Heart left ventricle (tissue), 16 donors: ENCODE measurements at places on chromosomes 6 and 20. TPM values are rescaled to one million over a fixed set of nuclear protein-coding genes. Genes with fewer than 3 reads are reported as not detected.

Gene FBXO30
- total RNA-seq = 9.0 TPM

Gene PDRG1
- total RNA-seq = 10.7 TPM

GRCh38 chr20:10504994-10505730 is 70.1 kb downstream of the SLX4IP start:
- no peaks in the 10 kb centered on the region for H3K36me3 ChIP-seq
- no peaks in the 10 kb centered on the region for H3K27me3 ChIP-seq
- H3K4me3 ChIP-seq = no peak overlapping the region
- H3K27ac ChIP-seq = peak overlapping the region; percentile 26

DNA sequence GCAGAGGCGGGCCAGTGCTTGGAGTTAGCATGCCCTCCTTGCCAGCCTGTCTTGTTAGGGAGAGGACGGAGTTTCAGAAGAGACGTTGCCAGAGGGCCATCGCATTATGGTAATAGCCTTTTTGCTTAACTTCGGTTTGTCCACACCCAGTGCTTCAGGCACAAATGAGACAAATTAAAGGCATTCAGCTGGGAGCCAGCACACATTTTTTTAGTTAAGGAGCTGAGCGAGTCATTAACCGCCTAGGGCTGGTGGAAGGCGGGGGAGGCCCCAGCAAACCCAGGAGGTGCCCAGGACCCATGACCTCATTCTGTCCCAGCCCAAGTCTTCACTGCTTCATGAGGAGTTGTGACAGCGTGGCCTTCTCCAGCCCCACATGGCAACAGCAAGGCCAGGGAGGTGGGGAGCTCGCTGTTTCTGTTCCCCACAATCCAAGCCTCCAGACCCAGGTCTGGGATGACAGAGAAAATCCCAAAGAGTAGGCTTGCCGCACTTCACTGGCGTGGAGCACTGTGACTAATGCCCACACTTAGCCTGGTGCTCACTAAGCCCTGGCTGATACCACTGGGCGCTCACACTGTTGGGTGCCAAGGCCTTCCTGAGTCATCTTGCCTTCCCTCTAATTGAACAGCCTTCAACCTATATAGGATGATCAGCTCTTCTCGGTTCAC is 237.1 kb downstream of the ANKRD60 start:
- no peak for DNase-seq
- H3K27ac ChIP-seq = no peak overlapping the region
- H3K4me1 ChIP-seq = no peaks in the 10 kb centered on the region
- no peaks in the 10 kb centered on the region for H3K27me3 ChIP-seq

- DNase-seq = no peak
- no peaks in the 10 kb centered on the region for H3K27me3 ChIP-seq
- no peaks in the 10 kb centered on the region for H3K36me3 ChIP-seq
- H3K4me1 ChIP-seq = no peaks in the 10 kb centered on the region
Observed at GRCh38 chr6:8558953-8559352, 123.6 kb upstream of the SLC35B3 start.

GRCh38 chr6:72657407-72658197 is 35.7 kb downstream of the KCNQ5 start:
- no peak overlapping the region for H3K4me3 ChIP-seq
- no peak overlapping the region for H3K27ac ChIP-seq
- no peaks in the 10 kb centered on the region for H3K36me3 ChIP-seq

DNA sequence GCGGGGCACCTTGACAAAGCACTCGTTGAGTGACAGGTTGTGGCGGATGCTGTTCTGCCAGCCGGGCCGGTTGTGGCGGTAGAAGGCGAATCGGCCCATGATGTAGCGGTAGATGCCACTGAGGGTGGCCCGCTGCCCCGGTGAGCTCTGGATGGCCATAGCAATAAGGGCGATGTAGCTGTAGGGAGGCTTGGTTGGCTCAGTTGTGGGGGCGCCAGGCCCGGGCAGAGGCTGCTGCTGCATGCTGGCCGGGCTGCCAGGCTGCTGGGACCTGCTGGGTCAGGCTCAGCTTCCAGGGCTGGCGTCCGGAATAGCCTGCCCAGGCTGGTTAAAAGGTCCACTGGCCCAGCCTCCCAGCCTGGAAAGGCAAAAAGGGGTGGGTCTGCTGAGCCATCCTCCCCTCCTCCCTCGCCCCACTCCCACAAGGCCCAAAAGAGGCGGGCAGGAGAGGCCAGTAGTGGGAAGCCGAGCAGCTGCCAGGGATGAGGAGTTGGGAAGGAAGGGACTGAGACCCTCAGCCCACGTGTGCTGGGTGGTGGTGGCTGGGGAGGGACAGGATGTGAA is at the start of gene FOXS1:
Gene FOXS1 (minus strand): TSS at position 305 of the 564 bp plus-strand sequence. CDS start 62 bp downstream, at position 243.
- no peaks in the 10 kb centered on the region for H3K27me3 ChIP-seq
- peak; percentile 79 for DNase-seq
- peak within 1 kb of the TSS; percentile 50 for H3K4me3 ChIP-seq
- no peaks in the 10 kb centered on the region for H3K36me3 ChIP-seq
- H3K27ac ChIP-seq = peak within 1 kb of the TSS; percentile 47
